ENCODE measurements at places on chromosomes 12 and 14.

DNA sequence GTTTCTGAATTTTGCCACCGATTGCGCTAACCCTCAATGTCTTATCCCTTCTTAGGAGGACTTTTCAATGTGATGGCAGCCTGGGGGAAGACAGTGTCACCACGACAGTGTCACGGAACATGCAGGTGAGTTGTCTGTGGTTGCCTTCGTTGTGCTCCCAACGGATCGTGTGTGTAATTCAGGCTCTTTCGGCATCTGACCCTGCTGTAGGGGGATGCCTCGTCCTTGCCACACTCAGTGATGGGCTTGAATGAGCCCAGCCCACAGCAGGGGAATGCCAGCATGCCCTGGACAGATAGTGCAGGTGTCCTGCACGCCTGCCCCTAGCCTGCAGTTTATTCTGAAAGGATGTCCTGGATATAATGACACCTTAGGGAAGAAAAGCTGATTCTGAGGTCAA lies 123.8 kb upstream of the RTL1 start:
- DNase-seq = no peak

- no peak for DNase-seq
Measured at GRCh38 chr12:57235017-57235727, 5.7 kb downstream of the SHMT2 start.

- no peak for DNase-seq
Measured at GRCh38 chr12:114764510-114764909, 80.5 kb upstream of the TBX3 start.

DNA sequence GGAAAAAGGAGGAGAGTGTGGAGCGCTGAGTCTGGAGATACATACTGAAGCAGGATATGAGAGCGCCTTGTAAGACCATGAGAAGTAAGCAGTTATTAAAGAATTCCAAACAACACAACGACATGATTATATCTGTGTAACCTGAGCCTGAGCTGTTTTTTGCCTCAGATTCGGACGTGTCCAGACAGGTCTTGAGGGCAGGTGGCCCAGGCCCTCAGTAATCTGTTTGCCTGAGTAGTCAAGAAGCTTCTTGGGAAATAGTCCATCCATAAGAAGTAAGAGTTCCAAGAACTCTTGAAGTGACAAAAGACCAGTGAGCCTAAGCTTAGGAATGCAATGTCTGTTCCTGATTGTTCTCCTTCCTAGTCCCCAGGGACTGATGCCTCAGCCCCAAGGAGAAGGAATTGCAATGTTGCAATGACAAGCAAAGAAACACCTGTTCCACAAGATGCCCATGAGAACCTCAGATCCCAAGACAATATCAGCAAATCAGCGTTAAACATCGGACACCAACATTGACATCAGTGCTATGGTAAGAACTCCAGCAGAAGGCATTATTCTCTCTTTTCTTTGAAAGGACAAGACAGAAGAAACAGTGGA lies 34.7 kb upstream of the ADAMTS20 start:
- no peak for DNase-seq

- DNase-seq = no peak
Measured at GRCh38 chr14:31968107-31968810, 108.8 kb upstream of the ARHGAP5 start.

- no peak for DNase-seq
Measured at GRCh38 chr14:37480446-37481290, 114.4 kb downstream of the FOXA1 start.

- no peak for DNase-seq
Measured at GRCh38 chr12:96219700-96220206, 25.6 kb downstream of the ELK3 start.

- no peak for DNase-seq
Measured at GRCh38 chr14:27730204-27730603, 1036.4 kb upstream of the FOXG1 start.
